ENCODE measurements at places on chromosomes 6 and 20.

- DNase-seq: no peak
Measured at GRCh38 chr6:47152666-47153403, 110.7 kb upstream of the ADGRF1 start.

DNA sequence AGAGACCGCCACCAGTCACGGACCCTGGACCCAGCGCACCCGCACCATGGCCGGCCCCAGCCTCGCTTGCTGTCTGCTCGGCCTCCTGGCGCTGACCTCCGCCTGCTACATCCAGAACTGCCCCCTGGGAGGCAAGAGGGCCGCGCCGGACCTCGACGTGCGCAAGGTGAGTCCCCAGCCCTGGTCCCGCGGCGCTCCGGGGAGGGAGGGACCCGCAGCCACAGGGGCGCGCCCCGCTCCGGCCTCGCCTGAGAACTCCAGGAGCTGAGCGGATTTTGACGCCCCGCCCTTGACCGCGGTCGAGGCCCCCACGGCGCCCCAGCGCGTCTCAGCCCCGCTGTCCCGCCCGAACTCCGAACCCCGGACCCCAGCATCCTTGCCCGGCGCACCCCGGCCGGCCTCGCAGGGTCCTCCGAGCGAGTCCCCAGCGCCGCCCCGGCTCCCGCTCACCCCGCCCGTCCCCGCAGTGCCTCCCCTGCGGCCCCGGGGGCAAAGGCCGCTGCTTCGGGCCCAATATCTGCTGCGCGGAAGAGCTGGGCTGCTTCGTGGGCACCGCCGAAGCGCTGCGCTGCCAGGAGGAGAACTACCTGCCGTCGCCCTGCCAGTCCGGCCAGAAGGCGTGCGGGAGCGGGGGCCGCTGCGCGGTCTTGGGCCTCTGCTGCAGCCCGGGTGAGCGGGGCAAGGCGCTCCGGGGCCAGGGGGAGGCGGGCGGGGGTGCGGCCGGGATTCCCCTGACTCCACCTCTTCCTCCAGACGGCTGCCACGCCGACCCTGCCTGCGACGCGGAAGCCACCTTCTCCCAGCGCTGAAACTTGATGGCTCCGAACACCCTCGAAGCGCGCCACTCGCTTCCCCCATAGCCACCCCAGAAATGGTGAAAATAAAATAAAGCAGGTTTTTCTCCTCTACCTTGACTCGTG is at the start of gene OXT:
OXT (plus strand) TSS at position 11 of the 920 bp plus-strand sequence; CDS start at position 47, 36 bp downstream.
- peak; percentile 56 for DNase-seq

DNA sequence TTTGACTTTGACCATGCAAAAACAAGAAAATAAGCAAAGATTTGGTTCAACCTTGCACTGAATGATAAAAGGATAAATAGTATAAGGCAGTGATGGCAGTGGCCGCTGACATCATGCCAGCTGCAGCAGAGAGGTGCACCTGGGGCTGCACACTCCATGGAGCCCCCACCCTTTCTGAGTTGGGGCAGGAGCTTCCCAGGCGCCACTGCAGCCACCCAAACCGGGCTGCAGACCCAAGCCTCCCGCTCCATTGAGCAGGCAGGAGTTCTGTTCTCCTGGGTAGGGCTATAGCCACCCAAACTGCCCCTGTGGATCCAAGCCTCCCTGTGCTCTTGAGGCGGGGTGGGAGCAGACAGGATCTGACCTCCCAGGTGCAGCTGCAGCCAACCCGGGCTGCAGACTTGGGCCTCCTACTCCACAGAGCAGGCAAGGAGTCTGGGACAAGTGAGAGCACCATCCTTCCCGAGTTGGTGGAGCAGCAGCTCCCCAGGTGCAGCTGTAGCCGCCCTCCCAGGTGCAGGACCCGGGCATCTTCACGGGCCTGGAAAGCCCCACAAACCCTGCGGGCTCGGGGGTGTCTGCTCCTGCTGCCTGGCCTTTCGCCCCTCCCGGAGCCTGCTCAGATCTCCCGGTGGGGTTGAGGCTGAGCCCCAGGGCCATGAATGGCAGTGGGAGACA is 537.9 kb downstream of the TENT5A start:
- no peak for DNase-seq

DNA sequence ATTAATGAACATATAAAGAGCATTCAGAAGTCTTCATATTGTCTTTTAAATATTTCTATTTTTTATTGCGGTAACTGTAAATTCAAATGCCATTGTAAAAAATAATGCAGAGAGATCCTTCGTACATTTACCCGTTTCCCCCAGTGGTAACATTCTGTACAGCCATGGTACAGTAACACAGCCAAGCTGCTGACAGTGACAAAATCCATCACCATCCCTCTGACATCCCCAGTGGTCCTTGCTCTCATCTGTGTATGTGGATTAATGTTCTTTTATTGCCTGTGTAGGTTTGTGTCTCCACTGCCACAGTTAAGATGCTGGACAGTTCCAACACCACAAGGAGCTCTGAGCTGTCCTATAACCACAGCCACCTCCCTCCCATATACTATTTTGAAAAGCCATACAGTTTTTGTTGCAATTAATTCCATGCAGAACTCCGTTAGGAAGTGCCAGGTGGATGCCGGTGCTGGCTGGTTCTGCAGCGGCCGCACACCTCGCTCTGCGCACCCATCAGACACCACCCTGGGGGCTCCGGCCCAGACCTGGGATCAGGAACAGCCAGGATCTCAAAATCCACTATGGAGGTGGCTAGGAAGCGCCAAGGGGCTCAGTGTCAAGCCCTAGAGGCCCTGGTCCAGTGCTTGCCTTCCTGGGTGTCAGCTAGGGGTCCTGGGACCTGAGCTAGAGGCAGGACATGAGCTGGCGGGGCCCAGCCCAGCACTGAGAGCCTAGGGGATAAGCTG is 93.1 kb upstream of the PMEPA1 start:
- DNase-seq: no peak

GRCh38 chr6:122710908-122711635 is 68.4 kb upstream of the FABP7 start:
- DNase-seq: no peak

GRCh38 chr6:39353698-39354315 is 31.3 kb upstream of the KCNK16 start:
- DNase-seq: no peak

DNA sequence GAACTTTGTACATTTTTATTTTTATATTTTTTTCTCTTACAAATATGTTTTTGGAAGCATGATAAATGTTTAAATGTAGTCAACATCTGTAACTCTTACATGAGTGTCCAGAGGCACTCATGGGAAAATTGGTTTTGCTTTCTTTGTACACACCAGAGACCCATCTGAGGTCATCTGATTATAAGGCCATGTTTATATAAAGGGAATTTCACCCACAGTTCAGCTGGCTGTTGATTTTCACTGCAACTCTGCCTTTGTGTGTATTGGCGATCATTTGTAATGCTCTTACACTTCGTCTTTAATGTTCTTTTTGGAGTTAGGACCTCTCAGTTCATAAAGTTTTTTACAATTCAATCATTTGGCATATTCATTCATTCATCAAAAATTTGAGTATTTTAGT is 28.1 kb downstream of the RIOK1 start:
- DNase-seq: no peak

DNA sequence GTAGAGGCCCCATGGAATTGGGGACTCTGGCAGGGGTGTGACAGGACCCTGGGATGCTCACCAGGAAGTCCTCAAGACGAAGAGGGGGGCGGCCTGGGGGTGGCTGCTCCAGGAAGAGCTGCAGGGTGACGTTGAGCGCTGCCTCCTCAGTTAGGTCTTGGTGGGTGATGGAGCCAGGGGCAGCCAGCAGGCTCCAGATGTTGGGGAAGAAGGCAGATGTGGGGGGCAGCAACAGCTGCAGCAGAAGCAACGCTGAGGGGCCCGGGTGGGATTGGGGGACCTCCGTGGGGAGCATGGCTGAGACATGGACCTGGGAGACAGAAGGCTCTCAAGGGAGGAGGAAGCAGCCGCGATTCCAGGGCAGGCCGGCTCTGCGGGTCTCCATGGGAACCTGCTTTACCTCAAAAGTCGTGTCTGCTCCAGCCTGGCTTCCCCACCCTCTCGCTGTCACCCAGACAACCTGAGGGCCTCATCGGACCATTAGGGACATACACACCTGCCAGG is 591 bp downstream of the VWA7 start:
- DNase-seq: no peak

DNA sequence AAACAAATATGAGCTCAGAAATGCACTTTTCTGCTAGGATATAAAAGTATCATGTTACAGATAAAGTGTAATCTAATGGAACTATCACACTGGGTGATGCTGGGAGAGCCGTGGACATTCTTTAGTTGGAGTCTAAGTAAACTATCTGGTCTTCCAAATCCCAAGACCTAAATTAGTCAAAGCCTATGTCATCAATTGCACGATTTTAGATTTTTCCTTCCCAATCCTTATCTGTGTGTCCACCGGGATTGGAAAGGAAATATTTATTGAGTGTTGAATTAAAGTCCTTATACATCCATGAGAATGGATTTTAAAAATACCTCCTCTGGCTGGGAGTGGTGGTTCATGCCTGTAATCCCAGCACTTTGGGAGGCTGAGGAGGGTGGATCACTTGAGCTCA is 19.6 kb upstream of the MRAP2 start:
- no peak for DNase-seq

GRCh38 chr6:169949511-169950097 is 198.2 kb downstream of the ERMARD start:
- DNase-seq: no peak

DNA sequence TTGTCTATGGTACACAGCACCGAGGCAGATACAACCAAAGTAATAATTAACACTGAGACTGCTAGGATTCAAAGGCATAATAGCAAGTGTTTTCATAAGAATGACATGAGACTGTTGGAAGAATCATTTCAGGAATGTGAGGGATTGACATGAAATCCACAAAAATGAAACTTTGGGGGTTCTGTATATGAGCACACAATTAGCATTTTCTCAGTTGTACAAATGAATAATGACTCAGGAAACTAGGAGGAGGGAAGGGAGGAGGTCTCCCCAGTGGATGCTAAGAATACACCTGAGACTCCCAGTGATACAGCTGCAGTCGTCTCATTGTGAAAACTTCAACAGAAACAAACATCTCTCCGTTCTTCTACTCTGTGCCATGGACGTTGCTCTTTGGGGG is 428.4 kb upstream of the PLCB4 start:
- DNase-seq: no peak

- DNase-seq: no peak
Measured at GRCh38 chr6:9699888-9700287, 715.0 kb downstream of the TFAP2A start.

GRCh38 chr6:27809939-27810767 is 102.0 kb downstream of the OR2B2 start:
- DNase-seq: peak; percentile 68

DNA sequence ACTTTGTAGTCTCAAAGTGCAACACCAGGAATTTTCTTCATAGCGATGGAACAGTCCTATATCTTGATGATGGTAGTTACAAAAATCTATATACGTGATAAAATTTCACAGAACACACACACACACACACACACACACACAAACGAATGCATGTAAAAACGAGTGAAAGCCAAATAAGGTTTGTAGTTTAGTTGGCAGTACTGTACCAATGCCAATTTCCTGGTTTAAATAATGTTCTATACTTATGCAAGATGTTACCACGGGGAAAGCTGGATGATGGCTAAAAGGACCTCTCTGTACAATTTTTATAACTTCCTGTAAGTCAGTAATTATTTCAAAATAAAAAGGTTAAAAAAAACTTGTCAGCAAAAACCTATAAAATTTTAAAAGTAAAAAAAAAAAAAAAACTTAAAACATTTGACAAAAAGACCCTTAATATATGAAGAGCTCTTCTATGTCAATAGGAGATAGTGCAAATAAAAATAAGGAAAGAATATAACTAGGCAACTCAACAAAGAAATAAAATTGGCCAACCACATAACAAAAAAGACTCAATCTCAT is 37.6 kb downstream of the PDSS2 start:
- DNase-seq: no peak

GRCh38 chr6:1335367-1336037 is 23.6 kb downstream of the FOXQ1 start:
- no peak for DNase-seq

- no peak for DNase-seq
Measured at GRCh38 chr6:166650824-166651807, 24.1 kb upstream of the RPS6KA2 start.

DNA sequence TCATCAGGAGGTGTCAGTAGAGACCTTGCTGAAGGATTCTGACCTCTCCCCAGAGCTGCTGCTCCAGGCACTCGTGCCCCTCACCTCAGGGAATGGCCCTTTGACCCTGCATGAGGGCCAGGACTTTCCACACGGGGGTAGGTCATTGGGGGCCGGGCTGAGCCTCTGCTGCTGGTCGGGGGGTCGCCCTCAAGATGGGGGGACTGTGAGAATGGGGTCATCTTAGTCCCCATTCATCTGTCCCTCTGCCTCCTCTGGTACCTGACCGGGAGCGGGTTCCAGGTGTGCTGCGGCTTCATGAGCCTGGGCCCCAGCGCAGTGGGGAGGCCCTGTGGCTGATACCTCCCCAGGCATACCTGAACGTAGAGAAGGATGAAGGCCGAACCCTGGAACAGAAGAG is 15.8 kb downstream of the DNPH1 start:
- no peak for DNase-seq

DNA sequence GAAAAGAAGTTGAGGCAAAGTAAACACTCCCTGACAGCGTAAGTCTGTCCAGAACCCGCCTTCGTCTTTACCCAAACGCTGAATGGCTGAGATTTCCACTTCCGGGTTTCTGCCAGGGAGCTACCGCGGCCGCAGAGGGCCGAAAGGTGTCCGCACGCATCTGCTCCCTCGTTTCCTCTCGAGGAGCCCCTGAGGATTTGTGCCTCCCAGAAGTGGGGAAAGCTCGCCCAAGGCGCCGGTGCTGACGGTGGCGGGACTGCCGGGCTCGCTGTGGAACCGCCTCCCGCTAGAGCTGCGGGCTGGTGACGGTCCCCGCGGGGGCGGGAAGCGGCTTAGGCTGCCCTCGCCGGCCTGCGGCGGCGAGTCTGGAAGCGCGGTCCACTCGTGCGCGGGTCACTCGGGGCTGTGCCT is 1760.2 kb upstream of the DEFB115 start:
- DNase-seq: no peak

DNA sequence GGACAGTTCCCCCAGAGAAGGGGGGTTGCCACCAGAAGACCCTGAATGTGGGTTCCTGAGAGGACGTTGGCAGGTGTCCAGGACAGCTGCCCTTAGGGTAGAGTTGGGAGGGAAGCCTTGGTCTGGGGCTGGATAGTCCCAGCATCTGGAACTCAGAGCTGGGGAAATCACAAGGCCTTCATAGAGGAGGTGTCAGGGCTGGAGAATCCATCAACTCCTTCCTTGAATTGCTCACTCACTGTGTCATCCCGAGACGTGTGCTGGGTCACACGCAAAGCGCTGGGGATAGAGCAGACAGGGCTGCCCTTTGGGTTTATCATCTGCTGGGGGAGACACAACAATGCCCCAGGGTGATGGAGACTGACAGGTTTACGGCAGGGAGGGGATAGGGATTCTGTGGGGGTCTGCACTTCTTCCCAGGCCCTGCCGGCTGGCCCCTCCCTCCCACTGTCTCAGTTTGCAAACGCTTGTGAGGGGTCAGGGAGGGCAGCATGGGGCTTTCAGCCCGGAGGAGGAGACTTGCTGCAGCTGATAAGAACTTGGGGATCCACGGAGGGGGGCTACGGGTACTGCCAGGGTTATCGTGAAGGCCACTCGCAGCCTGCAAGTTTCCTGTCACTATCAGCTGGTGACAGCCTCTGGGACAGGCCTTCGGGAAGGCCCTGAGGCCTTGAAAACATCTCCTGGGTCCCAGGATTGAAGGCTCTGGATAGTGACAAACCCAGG is 18.6 kb downstream of the RBM38 start:
- DNase-seq: no peak

GRCh38 chr6:1348675-1349074 is 36.8 kb downstream of the FOXQ1 start:
- no peak for DNase-seq

GRCh38 chr6:21886542-21887151 is 293.1 kb downstream of the SOX4 start:
- DNase-seq: no peak

- no peak for DNase-seq
Measured at GRCh38 chr6:159608961-159609651, 83.9 kb downstream of the SOD2 start.
